HTR-8/SVneo (cell line): ENCODE measurements at places on chromosomes 1 and 21.

DNA sequence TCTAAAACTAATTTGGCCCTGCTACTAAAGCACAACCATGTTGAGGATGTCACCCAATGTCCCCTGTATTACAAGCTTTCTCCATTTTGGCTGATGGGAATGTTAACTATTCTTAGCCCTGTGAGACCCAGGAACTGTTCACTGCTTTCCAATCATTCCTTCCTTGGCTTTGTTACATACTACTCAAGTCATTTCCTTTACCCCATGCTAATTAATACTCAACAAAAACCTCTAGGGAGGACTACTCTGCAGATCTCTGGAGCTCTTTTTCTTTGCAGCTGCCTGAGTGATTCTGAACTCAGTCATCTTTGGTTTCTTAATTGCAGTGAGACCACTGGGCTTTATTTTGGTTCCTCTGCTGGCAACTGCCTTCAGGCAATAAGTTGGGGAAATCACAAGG, 23.3 kb upstream of the RPE65 start:
- DNase-seq = no peak

GRCh38 chr1:41647221-41648135, 163.0 kb upstream of the EDN2 start:
- DNase-seq = no peak

DNA sequence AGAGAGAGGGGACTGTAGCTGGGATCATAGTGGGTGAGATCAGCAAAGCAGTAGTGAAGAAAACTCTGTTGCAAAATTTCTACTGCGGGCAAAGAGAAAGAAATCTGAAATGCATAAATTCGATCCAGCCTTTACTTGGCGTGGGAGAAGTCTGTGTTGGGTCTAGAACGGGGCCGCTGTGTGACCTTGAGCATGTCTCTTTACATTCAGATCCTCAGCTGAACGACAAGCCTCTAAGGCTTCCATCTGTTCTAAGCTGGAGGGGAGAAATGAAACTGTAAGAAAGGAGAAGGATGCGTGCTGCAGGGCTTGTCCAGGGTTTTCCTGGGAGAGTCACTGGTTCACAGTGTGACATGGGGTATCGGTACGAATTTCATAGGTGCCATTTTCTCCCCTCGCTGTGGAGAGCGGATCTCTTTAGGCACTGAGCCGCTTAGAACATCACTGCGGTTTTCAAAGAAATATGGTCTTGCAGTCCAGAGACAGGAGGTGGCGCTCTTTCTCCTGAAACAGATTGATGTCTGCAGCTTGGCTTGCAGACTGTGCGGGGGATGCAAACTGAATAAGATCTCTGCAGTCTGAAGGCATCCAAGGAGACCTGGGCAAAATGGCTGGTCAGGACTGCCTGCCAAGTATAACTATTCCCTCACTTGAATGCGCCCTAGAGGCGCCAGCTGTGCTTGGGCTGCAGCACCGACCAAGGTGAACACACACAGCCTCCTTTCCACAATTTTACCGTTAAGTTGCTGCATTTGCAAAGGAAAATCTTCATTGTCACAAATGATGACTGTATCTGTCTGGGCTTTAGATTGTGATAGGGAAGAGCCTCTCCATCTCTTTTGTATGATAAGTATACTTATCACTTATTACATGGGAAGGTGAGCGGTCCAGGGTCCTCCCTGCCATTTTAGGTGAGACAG, 104.1 kb downstream of the XCL2 start:
- DNase-seq = peak; percentile 80

DNA sequence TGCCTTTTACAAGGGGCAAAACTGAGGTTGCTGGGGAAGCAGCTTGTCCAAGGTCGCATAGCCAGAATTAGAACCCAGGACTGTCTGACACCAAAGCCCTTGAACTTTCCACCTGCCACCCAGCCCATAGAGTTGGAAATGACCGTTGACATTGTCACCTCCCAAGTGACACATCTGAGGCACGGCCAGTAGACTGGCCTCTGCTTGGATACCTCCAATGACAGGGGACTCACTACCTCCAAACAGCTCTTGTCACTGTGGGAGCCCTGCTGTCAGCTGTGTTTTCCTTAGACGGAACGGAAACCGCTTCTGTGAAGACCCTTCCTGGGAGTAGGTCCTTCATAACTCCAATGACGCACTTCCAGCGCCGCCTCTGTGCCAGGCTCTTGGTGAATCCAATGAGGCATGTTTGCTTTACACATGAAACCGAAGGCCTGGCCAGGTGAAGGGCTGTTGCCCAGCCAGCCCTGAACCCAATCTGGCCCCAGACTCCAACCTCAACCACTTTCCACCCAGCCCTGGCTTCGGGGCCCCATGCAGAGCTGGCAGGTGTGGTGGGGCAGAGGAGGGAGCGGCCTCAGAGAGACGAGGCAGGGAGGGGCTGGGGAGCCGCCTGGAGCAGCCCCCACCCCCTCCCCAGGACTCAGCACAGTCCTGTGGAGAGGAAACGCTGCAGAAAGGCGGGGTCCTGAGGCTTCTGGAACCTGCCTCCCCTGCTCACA, 109.2 kb upstream of the IFFO2 start:
- DNase-seq = no peak

GRCh38 chr1:160993544-160994193, 27.3 kb downstream of the F11R start:
- DNase-seq = peak; percentile 42
